ENCODE measurements at places on chromosomes 11 and 22.

GRCh38 chr11:134657631-134658030, 245.6 kb upstream of the B3GAT1 start:
- DNase-seq = no peak

DNA sequence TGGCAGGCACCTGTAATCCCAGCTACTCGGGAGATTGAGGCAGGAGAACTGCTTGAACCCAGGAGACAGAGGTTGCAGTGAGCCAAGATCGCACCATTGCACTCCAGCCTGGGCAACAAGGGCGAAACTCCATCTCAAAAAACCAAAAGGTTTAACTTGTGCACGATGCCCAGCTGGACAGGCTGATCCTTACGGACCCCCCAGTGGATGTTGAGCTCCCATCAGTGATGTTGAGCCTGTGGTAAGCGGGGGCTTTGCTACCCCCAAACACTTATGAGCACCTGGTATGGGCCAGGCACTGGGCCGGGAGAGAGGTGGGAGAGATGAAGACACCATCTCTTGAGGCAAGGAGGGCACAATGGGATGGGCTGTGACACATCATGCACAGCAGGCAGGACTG, 7.4 kb upstream of the SERPIND1 start:
- DNase-seq = no peak

DNA sequence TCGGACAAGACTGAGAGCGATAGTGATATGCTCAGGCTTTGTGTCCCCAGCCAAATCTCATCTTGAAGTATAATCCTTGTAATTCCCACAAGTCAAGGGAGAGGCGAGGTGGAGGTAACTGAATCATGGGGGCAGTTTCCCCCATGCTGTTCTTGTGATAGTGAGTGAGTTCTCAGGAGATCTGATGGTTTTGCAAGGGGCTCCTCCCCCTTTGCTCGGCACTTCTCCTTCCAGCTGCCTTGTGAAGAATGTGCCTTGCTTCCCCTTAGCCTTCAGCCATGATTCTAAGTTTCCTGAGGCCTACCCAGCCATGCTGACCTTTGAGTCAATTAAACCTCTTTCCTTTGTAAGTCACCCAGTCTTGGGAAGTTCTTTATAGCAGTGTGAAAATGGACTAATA, 7.5 kb upstream of the FOLR2 start:
- DNase-seq = no peak

DNA sequence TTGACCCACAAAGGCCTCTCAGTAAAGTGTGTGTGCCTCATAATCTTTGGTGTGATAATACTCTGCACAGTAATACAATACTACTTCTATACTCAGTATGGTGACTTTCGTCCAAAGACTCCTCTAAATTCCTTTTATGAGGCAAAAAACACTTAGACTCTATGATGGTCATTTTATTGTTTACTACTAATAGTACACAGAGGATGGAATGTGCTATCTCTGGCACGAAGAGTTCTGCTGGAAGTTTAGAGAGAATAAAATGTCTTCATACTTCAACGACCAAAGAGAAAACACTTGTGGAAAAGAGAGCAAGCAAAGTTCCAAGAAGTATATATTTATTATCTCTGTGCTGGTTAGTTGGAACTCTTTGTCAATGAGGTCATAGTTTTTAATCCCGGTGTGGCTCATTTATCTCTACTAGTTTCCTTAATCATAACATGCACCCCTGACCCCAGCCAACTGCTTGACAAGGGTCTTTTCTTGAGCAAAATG, 7.5 kb upstream of the CSTF3 start:
- no peak for DNase-seq

DNA sequence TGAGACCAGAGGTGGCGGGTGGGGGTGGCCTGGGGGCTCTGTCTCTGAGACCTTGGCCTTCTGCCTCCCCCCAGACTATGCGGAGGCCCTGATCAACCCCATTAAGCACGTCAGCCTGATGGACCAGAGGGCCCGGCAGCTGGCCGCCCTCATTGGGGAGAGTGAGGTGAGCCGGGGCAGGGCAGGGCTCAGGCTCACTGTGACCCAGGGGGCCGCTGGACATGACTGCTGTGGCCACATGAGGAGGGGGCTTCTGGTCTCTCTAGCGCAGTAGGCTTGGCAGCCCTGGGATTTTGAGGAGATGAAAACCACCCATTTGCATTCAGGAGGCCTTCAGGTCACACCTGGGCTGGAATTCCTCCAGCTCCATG, 12.6 kb downstream of the PLCB3 start:
- no peak for DNase-seq

DNA sequence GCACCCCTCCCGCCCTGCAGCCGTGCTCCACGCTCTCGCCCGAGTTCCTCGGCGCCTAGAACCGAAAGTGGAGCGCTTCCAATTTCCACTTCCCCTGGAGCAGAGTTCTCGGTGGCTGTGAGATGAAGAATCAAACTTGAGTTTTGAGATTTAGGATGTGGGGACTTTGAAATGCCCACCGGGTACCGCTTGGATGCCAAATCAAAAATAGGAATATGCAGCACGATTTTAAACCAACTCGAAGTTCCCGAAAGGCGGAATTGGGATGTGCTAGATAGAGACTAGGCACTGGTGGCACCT, 569 bp downstream of the POLA2 start:
- DNase-seq = no peak

- no peak for DNase-seq
These were observed 94.9 kb downstream of the SCN3B start for GRCh38 chr11:123559523-123559955.

GRCh38 chr11:32382339-32383049, 52.8 kb downstream of the WT1 start:
- DNase-seq = no peak

DNA sequence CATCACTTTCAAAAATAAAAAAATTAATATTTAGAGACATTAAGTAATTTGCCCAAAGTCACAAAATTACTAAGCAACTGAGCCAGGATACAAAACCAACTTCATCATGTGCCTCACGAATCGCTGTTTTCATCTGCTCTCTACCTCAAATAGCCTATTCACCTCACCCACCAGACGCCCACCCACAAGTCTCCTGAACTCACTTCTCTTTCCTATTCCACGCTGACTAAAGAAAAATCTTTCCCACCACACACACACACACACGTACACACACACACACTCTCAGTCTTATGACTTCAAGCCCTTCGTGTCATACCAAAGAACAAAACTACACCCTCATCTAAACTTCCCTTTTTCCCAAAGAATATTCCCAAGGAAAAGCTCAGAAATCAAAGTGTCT, 2.2 kb downstream of the OR8B12 start:
- DNase-seq = no peak

GRCh38 chr11:114059278-114059983, at the start of gene ZBTB16:
TSS of gene ZBTB16 (plus strand) at chr11:114059711. CDS start at chr11:114063301, 3,590 bp downstream.
- DNase-seq = no peak

DNA sequence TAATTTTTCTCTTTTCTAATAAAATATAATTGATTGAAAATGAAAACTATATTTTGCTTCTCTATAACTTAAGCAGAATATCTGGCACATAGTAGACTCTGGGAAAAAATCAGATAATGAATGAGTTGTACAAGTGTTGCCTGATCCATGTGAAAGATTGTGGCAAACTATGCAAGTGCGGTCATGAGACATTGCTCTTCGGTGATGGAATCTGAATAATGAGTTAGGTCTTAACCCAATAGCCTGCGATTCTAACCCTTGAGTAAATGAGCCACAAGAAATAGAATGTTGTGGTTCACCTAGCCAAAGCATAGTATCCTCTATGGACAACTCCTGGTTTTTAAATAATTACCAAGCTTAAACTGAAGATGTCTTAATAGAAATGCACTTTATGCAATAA, 333.7 kb upstream of the LUZP2 start:
- no peak for DNase-seq

- no peak for DNase-seq
These were observed 19.2 kb downstream of the THAP12 start for GRCh38 chr11:76361776-76362175.

DNA sequence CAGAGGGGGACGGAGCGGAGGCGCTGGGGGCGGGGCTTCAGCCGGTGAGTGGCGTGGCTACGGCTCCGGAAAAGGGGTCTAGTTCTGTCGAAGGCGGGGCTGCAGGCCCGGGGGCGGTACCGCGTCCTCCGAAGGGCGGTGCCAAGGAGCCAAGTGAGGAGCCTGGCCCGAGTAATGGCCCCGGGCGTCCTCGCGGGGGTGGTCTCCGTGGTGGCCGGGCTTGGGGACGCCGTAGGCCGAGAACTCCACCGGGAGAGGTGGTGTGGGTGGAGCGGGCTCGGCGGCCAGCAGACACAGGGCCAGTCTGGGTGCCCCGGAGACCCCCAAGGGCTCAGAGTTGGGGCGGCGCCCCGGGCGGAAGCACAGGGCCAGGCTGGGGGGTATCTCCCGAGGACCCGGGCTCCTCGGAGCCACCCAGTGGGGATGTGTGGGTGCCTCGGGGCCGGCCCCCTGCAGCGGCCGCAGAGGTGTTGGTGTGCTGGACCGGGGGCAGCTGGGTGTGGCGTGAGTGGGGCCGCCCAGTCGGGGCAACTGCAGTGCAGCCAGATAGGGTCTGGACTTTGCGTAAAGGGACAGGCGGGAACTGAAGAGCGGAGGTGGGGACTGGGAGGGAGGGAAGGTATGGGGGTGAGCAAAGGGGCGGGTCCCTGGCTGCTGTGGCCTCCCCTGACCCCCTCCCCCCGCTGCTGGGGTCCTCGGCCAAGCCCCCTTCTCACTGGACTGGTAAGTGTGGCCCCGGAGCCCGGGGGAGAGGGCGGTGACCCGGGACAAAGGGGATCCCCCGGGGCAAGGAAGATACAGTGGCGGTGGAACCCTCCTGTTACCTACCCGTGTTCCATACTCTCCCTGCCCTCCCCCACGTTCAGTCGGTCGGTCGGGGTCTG, 838 bp downstream of the FKBP2 start:
- no peak for DNase-seq

- no peak for DNase-seq
These were observed 2.7 kb upstream of the SREBF2 start for GRCh38 chr22:41830174-41830573.

GRCh38 chr11:114167771-114168448, 108.4 kb downstream of the ZBTB16 start:
- no peak for DNase-seq

DNA sequence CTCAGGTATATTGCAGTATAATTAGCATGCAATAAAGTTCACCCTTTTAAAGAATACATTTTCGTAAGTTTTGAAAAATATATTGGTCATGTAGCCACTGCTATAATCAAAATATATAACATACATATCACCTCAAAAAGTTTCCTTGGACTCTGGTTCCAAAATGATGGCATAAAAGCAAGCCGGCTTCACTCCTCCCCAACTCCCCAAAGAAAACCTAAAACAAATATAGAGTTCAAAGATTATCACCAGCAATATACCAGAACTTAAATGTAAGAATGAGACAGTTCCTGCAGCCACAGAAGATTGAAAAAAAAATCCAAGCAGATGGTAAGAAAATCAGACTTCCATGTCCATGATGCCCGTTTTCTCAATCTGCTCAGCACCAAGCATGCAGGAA, 104.3 kb downstream of the APIP start:
- no peak for DNase-seq

GRCh38 chr11:32478277-32478731, 43.0 kb upstream of the WT1 start:
- no peak for DNase-seq

GRCh38 chr11:118002541-118003423, 16.6 kb downstream of the IL10RA start:
- DNase-seq = no peak

DNA sequence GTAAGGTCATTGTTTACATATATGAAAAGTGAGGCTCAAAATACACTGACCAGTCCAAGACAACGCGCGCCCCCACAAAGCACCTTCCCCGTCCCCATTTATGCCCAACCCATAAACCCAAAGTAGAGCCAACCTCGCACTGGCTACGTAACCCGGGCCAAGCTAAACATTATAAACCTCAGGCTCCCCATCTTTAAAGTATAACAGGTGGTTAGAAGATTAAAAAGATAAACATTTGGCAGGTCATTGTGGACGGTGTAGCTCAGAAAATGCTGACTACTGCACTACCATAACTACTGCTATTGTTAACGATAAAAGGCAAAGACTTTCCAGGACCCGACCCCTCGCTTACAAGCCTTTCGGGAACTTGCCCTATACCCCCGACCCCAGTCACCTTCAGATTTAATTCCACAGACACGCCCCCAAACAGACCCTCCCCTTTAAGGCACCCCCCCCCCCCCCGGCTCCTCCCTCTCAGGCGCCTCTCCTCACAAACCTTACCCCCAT, 470 bp downstream of the NUMA1 start:
- no peak for DNase-seq

DNA sequence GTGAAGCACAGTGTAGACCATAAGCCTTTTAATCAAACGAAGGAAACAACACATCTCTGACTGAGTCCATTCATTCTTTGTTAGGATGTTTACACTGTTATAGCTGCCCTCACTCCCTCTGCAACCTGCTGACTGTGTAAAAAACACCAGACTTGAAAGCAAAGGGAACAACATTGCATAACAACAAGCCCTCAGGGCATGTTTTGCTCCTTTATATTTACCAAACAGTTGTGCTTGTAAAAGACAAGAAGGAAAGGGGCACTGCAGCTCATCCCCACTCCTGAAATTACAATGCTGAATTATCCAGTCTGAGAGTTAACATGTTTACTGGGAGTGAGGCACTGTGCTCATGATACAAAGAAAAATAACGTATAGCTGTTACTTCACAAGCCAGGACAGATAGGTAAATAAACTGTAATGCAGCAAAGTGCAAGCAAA, 46.4 kb downstream of the RAB30 start:
- DNase-seq = no peak

DNA sequence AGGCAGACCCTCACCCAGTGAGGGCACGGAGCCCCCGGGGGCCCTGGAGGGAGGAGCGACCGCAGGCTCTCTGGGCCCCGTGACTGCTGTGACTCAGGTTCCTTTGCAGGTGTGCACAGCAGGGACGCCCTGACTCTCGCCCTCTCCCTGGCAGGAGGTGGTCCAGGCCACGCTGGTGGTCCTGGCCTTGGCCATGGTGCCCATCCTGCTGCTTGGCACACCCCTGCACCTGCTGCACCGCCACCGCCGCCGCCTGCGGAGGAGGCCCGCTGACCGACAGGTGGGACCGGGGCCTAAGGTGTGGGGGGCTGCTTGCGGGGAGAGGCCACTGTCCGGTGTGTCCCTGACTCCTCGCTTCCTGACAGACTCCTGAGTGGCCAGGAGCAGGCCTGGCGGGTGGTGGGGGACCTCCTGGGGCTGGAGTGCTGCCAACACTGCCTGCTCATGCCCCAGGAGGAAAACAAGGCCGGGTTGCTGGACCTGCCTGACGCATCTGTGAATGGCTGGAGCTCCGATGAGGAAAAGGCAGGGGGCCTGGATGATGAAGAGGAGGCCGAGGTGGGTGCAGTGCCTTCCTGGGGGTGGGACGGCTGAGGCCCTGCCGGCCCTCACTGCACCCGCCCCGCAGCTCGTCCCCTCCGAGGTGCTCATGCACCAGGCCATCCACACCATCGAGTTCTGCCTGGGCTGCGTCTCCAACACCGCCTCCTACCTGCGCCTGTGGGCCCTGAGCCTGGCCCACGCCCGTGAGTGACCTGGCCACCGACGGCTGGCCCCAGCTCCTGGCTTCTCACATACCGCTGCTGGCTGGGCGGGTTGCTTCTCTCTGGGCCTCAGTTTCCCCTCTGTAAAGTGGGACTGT, 10.9 kb downstream of the TCIRG1 start:
- no peak for DNase-seq

All from GM18507 (cell line).